ENCODE measurements at places on chromosomes 1 and 21. TPM values are rescaled to one million over a fixed set of nuclear protein-coding genes. Genes with fewer than 3 reads are reported as not detected.

- peak; percentile 5 for DNase-seq
Observed at GRCh38 chr1:116666187-116667077, 1.1 kb downstream of the IGSF3 start.

DNA sequence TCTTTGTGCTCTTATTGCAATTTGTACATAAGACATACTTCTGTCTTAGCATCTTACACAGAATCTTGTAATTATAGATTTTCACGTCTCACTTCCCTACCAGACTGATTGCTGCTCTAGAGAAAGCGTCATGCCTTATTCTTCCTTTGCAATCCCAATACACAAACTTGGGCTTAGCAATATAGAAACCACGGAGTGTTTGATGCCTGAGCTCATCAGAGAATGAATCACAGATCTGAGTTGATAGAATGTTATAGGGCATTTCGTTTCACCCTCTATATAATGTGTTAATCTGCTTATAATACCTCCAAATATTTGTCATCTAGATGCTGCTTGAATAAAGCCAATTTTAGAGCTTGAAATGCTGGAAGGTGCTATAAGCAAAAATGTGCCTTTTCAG lies 6.6 kb downstream of the FMO1 start:
- DNase-seq, result no peak

DNA sequence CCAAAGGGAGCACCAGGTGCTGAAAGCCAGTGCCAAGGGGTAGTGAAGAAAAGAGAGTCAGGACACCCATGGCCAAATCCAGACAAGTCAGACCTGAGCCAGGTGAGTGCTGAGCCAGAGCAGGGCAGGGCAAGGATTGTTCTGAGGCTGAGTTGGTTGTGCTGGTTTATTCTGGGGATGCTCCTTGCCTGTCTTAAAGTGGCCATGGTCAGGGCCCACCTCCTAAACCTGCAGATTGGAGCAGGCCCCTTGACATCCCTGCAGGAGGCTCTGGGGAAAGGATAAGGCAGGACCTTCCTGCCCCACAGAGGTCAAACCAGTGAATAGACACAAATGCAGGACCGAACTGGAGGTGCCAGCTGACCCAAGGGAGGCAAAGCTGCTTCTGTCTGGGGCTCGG lies 138.4 kb downstream of the HIVEP3 start:
- no peak for DNase-seq

DNA sequence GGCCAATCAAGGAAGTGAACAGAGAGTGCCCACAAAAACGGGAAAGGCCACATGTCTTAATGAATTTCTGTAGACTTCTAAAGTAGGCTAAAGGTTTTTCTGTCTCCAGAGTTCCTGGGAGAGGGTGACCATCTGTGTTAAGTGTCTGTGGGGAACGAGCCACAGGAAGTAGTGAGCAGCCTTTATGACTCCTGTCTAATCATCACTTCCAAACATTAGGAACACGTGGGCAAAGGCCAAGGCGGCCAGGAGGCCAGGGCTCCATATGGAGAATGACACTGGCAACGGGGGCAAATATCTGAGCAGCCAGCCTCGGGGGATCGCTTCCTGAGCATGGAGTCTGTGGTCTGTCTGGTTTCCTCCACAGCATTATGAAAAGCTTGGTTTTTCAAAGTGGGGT lies 7.1 kb downstream of the FAM89A start:
- no peak for DNase-seq

DNA sequence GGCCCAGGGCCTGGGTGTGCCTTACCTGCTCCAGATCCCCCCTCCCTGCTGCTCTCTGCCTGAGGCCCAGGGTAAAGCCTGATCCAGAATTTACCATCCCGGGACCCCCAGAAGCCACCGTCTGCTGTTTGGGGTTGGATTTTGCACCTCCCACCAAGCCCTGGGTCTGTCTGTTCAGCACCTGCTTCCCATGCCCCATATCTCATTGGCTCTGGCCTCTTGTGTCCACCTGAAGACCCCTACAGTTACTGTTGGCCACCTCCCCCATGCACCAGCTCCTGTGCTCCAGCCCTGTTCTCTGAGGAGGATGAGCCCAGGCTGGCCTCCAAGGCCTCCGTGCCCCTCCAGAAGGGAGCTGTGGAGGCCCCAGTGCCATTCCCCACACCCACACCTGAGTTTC lies 113.9 kb downstream of the GRIK3 start:
- DNase-seq, result no peak

DNA sequence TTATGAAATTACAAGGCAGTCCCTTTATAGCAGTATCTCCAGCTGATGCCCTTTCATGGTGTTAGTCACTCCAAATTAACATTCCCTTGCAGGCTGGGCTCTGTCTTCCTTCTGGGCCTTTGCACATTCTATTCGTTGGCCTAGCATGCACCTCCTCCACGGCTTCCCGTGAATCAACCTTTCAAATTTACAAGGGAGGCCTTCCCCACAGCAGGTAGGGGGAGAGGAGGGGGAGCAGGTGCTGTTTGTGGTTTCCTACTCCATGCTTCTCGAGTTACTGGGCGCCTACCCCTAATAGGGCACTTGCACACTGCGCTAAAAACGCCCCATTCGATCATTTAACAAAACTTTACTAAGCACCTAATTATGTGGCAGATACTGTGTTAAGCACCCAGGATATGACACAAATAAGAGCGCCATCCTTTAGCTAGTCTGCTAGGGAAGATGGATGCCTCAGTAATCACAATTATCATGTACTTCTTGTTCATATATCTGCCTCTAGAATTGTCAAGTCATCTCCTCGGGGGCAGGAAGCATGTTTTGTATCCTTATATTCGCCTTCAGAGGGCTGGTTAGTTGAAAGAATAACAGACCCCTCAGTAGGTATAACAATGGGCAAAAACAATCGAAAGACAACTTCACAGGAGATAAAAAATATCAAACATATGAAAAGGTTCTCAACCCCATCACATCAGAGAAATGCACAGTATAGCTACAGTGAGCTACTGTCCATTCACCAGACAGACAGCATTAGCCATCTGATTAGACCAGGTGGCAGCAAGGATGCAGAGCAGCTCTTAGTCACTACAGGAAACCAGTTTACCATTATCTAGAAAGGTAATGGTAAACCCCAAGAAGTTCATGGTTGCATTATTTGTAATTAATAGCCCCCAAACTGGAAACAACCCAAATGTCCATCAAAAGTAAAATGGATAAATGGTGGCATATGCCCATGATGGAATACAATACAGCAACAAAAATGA lies 1.7 kb upstream of the ADAR start:
- peak; percentile 6 for DNase-seq

DNA sequence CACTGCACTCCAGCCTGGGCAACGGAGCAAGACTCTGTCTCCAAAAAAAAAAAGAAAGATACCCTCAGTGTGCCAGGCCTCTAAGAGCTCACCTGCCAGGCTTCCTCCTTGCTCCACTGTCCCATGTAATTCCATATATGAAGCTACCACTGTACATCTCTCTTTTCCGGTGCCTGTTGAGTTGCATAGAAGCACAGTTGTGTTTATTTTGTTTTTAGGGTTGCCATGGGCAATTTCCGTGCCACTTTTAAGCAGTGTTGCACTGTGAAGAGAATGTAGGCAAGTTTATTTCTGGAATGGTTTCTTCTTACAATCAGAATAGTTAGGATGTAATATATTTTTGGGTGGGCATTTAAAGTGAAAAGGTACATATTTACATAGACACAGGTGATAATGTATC lies 23.3 kb downstream of the MR1 start:
- DNase-seq, result no peak

- no peak for DNase-seq
Observed at GRCh38 chr1:229538945-229539344, 19.6 kb downstream of the ABCB10 start.

- DNase-seq, result no peak
Observed at GRCh38 chr1:42670425-42670824, 11.8 kb upstream of the YBX1 start.

GRCh38 chr1:207286786-207287468 lies 34.6 kb upstream of the CD55 start:
- no peak for DNase-seq

DNA sequence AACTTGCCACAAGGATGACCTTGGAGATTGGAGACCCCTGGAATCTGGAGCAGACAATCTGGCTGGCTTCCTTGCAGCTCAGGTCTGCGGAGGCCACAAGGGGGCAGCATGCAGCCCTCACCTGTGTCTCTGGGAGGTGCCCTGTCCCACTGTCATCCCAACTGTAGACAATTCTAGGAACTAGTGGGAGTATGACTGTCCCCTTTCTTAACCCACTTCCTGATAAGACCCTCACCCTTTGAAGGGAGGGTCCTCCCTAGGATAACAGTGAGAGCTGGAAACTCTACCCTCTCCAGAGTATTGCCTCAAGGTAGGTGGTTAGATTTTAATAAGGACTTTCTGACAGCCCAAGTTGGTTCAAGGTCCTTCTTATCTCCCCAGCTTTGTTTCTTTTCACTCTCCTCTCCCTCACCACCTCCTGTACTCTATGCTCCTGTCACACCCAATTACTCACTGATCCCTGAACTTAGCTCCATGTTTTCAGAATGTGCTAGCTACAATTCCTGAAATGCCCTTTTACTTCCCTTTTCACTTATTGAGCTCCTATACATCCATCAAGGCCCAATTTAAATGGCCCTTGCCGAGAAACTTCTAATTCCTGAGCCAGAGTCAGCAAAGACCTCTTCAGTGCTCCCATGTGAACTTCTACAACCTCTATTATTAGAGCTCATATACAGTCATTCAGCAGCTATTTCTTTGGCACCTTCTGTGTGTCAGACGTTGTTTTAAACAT lies 9.2 kb upstream of the KCNQ4 start:
- peak; percentile 40 for DNase-seq

DNA sequence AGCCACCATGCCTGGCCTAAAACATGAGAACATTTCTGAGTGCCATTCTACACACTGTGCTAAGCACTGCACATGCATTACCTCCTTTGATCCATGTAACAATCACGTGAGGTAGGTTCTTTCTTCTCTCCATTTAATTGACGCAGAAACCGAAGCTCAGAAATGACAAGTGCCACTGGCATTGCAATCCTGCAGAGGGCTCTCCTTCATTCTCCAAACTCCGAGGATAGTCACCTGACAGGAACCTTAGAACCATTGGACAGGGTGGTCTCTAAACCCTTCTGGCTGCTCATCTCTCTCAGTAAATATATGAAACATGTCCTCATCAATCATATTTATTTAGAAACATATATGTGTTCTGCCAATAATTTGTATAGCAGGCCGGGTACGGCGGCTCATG lies 167.1 kb upstream of the JUN start:
- DNase-seq, result no peak

- no peak for DNase-seq
Observed at GRCh38 chr1:103120981-103121380, 12.7 kb upstream of the COL11A1 start.

TMEM269 gene
- polyA plus RNA-seq, result not detected

LEPR gene
- 1.8 TPM for polyA plus RNA-seq

KPRP gene
- polyA plus RNA-seq, result not detected

RNF223 gene
- polyA plus RNA-seq, result not detected
